ENCODE measurements at places on chromosomes 6 and 20. TPM values are rescaled to one million over a fixed set of nuclear protein-coding genes. Genes with fewer than 3 reads are reported as not detected.

GRCh38 chr6:126945150-126945685 lies 173.3 kb upstream of the RSPO3 start:
- H3K27ac ChIP-seq = no peak overlapping the region
- no peak overlapping the region for H3K4me3 ChIP-seq
- no peaks in the 10 kb centered on the region for H3K27me3 ChIP-seq
- DNase-seq = no peak

DNA sequence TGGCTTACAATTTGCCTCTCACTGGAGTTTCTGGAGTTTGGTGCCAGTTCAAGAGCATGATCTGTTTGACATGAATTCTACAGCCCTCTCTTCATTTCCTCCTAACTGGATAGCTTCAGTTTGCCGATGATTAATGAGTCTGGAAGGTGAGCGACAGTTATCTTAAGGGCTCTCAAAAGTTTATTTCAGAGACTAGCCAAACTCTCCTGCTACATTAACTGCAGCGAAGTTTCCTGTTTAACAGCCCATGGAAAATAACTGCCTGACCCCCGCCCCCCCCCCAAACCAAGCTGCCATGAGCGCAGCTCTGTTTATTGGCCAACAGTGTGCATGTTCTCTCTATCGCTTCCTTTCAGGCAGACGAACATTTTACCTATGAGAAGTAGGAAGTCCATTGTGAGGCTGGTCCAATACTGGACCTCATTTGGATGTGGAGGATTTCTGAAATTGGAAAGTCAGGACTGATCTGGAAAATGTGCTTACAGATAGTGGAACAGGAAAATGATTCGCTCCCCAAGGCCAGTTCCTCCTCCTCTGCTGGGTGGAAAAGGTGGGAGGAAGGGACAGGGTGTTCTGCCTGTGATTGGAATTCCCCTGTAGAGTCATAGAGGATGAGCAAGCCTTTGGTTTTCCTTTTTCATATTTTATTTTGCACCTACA lies 522.2 kb upstream of the JAG1 start:
- H3K36me3 ChIP-seq = no peaks in the 10 kb centered on the region
- no peak overlapping the region for H3K4me3 ChIP-seq
- H3K27me3 ChIP-seq = no peaks in the 10 kb centered on the region
- no peaks in the 10 kb centered on the region for H3K4me1 ChIP-seq

BEND6 gene
- total RNA-seq = not detected

RFX6 gene
- not detected for total RNA-seq

DNA sequence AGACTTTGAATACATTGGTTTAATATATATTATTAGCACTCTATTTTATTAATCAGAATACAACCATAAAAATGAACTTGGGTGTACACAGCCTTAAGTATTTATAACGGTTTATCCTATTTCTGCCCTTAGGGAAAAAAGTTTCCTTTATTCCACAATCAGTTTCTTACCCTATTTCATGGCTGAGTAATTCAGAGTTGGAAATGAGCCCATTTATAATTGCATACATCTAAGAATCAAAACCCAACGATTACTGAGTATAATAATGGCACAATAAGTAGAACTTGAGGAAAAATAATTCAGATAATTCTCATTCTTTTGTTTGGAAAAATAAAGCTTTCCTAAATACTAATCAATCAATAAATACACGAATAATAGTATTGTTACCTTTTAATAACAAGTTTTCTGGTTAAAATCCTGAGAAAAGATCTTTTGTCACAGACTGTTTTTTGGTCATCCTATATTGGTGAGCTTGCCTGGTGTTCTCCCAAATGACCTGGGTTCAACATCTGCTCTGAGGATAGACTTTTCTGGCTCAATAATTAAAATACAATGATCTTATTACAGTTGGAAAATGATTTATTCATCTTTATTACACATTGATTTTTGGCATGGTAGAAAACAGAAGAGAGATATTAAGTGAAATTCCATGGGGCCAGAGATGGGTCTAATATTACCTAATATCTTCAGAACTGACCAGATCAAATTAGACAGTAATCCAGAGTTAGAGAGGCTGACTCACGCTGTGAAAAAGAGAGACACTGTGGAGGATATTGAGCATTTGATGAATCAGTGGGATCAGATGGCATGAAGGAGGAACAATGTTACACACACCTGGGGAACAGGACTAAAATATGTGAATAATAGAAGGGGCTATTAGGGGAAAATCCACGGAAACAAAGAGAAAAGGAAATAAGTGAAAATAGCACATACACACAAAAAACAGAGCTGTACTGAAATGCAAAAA lies 162.1 kb upstream of the TBX18 start:
- no peaks in the 10 kb centered on the region for H3K27me3 ChIP-seq
- no peaks in the 10 kb centered on the region for H3K4me1 ChIP-seq
- H3K4me3 ChIP-seq = no peak overlapping the region
- DNase-seq = no peak
- H3K27ac ChIP-seq = no peak overlapping the region

- DNase-seq = no peak
- H3K36me3 ChIP-seq = no peaks in the 10 kb centered on the region
- no peaks in the 10 kb centered on the region for H3K4me1 ChIP-seq
- peaks cover 6% of the 10 kb centered on the region for H3K27me3 ChIP-seq
- H3K4me3 ChIP-seq = no peak overlapping the region
- H3K27ac ChIP-seq = no peak overlapping the region
Observed at GRCh38 chr6:170444811-170445211, 108.3 kb downstream of the PSMB1 start.

DNA sequence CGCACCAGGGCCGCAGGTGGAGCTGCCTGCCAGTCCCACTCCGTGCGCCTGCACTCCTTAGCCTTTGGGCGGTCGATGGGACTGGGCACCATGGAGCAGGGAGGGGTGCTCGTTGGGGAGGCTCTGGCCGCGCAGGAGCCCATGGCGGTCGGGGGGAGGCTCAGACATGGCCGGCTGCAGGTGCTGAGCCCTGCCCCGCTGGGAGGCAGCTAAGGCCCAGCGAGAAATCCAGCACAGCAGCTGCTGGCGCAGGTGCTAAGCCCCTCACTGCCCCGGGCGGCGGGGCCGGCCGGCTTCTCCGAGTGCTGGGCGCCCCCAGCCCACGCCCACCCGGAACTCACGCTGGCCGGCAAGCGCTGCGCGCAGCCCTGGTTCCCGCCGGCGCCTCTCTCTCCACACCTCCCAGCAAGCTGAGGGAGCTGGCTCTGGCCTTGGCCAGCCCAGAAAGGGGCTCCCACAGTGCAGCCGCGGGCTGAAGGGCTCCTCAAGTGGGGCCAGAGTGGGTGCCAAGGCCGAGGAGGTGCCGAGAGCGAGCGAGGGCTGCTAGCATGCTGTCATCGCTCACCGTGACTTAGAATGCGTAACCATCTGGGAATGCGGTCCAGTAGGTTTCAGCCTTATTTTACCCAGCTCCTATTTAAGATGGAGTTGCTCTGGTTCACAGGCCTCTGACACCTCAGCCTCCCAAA lies 77.3 kb downstream of the C6orf52 start:
- H3K27ac ChIP-seq = no peak overlapping the region
- H3K4me1 ChIP-seq = no peaks in the 10 kb centered on the region
- H3K4me3 ChIP-seq = no peak overlapping the region
- DNase-seq = no peak
- H3K36me3 ChIP-seq = peaks cover 9% of the 10 kb centered on the region

KHDC1L gene
- total RNA-seq = not detected

GRCh38 chr6:109523478-109523877 lies 40.5 kb upstream of the ZBTB24 start:
- no peak overlapping the region for H3K27ac ChIP-seq
- peaks cover 5% of the 10 kb centered on the region for H3K27me3 ChIP-seq
- no peak for DNase-seq

SLC16A10 gene
- total RNA-seq = 2.8 TPM

Measured in activated T-helper 1 cell treated with anti-CD3 and anti-CD28 coated beads, Interleukin-12 subunit alpha, Interleukin-12 subunit beta, Interleukin-2, Interleukin-4 antibody, amounts not matched to agents 30 ng/mL and 10 ng/mL and 1 ng/mL, durations not matched to agents 14 hours and 24 hours and 36 hours (primary cell).